ENCODE measurements at places on chromosomes 2 and 18.
A peak's percentile ranks its signal among the peaks of the same experiment; 100 is the strongest.

GRCh38 chr2:232871418-232871834, 1.4 kb downstream of the SNORC start:
- DNase-seq = no peak

- no peak for DNase-seq
Measured at GRCh38 chr18:6328621-6329010, 86.1 kb downstream of the L3MBTL4 start.

DNA sequence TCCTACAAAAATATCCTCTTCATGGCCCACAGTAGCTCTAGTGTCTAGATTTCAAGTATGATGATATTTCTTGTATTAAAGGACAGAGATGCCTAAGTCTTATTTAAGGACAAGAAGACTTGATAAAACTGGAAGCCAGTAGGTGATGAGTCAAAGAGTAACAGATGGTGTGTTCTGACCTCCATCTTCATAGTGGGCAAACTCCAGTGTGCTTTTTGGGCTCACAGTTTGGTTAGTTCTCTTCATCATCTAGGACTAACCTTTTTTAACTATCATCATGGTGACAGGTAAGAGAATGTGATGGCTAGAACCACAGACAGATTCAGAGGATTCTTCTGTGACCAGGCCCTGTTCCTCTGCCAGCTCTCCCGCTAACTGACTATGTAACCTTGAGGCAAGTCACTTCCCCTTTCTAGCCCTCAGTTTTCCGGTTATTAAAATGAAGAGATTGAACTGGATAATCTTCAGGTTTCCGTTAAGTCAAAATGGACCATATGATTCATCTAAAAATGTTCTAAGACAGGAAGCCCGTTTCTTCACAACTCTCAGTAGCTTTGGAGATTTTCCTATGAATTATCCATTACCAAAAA, 140.3 kb upstream of the RASGRP3 start:
- DNase-seq = no peak

DNA sequence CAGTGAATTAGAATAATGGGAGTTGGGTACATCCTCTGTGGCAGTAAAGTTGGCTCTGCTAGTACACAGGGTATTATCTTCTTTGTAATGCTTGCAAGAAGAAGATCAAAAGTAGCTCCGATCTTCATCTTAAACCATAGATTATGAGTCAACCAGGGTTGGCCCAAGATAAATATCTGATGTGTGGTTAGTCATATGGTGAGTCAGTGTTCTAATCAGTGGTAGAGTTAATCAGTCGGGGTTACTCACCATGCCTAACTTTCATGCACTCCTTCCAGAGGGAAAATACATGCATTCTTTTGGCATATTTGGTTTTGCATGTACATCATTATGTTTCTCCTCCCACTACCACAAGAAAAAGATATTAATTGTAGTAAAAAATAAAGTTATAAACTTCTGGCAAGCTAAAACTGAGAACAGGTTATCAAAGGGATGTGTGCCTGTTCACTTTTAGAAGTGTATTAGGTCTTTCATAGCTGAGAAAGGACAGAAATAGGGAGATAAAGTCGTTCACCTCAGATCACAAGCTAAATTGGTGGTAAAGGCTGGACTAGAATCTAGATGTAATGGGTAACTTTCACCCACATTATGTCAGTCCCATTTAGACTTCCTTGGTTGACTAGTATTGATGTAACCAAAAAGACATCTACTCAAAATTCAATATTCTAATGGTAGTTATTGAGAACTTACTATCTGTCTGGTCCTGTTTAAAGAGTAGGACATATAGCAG, 684.4 kb downstream of the IRS1 start:
- DNase-seq = peak; percentile 90

DNA sequence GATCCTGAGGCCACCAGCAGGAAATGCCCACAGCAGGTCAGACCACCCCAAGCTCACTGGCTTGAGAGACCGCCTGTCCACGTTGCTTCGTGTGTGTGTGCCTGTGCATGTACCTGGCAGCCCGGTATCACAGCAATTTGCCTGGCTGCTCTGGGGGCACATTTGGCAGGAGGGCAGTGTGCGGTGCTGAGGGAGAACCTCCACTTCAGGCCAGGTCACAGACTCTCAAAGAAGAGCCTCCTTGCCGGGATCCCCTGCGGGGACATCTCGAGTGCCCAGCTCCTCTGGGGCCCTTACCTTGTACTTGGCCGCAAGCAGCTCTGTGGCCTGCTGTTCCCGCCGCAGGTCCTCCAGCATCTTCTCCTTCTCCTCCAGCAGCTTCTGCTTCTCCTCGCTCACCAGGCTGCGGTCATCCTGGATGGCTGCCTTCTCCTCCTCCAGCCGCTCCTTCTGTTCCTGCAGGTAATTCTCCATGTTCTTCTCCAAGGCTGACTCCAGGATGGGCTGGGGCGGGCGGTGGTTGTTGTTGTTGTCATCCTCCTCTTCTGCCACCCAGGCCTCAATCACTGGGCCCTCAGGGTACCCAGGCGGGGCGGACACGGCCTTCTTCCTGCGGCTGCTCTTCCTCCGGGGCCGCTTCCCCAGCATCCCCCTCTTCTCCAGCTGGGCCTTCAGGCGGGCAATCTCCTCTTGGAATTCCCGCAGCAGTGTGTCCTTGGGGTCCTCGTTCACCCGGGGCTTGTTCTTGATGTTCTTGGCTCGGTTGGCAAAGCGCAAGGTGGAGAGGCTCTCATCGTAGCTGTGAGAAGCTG, 2.0 kb downstream of the KIF3C start:
- no peak for DNase-seq

DNA sequence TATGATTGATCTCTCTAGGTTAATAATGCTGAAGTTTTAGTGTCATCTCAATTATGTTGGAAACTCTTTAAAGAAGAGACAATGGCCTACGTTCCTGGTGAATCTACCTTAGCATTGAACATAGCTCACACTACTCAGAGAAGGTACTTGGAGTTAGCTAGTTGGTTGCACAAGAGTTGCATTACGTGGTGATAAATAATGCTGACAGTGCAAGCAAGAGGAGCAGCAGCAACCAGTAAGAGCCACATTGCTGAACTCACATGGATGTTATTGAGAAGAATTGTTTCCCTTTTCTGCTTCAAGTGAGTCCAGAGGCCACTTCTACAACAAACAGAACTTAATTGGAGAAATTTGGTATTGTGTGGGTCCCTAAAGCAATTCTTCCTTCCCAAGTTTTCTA, 737.1 kb downstream of the TDRD15 start:
- DNase-seq = no peak

DNA sequence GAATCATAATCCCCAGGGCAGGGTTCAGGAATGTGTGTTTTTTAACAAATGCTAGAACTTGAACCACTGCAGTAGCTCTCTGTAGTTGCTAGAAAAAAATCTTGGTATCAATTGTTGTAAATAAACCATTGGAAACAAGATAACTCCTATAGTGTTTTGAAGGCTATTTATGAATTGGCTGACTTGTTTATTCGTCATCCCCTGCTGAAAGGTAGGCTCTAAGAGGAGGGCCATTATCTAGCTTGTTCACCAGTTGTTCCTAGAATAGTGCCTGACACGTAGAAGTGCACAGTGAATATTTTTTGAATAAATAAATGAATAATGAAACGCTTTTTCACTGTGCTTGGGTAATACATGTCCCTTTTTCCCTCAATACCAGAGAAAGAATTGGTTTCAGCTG, 211.4 kb downstream of the BABAM2 start:
- DNase-seq = no peak

DNA sequence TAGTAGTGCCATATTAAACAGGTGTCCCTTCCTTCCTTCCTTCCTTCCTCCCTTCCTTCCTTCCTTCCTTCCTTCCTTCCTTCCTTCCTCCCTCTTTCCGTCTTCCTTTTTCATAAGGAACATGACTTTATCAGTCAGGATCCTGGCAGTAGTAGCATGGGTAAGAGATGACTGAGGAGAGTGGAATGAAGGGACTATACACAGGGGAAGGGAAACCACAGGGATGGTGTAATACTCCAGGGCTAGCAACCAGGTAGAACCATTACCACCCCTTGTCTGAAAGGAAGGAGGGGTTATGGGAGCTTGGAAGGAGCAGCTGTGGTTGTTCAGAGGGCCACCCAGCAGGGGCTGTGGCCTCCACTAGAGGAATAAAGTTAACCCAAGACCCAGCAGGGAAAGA, 23.2 kb upstream of the KDM3A start:
- no peak for DNase-seq

- peak; percentile 55 for DNase-seq
Measured at GRCh38 chr2:191030521-191031154, 16.7 kb upstream of the STAT1 start.

GRCh38 chr18:44046376-44046975, 634.2 kb upstream of the SETBP1 start:
- DNase-seq = no peak

DNA sequence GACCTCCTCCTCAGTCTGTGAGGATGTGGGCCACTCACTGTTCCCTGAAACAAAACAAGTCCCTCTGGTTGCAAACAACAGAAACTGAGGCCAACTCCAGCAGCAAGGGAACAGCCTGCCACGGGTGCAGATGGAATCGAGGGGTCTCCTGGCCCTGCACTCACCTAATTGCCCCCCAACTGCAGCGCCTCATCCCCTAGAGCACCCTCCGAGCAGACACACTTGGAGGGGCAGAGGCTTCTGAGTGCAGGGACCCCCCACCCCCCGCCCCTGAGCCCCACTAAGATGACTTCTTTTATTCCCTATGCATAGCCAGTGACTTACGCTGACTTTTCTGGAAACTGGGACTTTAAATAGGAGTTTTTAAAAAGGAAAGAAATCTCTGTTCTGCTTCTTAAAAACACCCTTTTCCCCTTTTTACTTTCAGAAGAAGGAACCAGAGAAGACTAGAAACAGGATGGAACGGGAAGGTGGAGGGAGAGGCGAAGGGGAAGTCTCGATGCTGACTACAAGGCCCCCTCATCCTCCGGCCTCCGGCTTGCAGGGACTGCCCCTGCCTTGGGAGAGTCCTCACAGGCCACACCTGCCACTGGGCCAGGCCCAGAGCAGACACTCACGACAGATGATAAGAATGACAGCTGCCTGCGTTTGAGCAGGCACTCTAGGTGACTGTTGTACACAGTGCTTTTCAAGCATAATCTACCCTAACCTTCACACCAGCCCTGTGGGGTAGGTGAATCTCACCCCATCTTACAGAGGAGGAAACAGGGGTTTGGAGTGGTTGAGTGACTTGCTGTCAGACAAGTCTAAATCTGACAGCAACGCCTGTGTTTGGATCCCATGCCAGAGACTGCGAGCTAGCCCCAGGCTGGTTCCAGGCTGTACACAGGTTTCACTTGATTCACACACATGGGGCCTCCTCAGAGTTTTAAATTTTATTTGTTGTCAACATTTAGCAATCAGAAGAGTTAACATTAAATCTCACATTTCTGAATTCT, 28.2 kb upstream of the BIN1 start:
- DNase-seq = no peak

- no peak for DNase-seq
Measured at GRCh38 chr2:70084973-70085710, 2.1 kb upstream of the PCBP1 start.

DNA sequence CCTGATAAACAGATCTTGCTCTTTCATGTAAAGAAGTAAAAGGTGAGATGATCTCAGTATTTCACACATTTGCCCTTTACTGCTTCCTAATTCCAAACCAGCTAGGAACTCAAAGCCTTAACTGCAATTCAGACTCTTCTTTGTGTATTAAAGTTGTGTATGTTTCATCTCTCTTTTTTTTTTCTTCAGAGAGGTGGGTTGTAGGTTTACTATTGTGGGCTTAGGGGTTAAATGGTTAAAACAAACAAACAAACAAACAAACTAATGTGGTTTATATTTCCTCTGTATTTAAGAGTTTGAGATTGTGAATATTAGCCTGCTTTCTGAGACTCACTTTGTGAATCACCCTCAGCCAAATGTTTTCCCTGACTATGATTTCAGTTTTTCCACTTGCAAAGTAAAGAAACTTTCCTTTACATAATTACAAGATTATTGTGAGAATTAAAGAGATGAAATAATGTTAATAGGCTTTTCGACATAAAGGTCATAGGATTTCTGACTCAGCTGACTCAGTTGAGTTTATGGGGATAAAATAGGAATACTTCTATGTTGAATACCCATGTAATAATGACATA, 2.8 kb downstream of the GULP1 start:
- no peak for DNase-seq

DNA sequence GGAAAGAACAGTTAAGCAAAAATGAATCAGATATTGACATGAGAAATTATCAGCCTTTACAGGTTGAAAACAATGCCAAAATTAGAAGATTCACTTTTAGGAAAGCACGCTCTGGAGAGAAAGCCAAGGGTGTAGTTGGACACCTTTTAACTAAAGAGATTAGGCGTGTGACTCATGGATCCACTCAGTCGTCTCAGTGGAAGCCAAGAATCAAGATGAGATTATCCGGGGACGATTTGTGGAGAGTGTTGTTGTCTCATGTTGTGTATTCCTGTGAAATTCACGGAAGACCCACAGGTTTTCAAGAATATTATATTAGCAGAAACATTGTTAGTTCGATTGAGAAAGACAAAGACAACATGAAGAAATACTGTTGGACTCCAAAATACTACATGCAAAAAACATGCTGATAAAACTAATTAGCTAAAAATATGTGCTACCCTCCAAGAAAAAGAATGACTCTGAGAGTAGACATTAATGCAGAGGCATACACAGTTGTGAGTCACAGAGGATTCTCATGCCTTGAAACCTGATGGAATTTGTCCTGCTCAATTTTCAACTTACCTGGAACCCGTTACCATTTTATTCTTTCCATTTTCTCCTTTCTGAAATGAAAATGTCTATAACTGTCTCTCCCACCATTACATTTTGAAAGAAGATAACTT, 192.1 kb upstream of the RND3 start:
- no peak for DNase-seq

DNA sequence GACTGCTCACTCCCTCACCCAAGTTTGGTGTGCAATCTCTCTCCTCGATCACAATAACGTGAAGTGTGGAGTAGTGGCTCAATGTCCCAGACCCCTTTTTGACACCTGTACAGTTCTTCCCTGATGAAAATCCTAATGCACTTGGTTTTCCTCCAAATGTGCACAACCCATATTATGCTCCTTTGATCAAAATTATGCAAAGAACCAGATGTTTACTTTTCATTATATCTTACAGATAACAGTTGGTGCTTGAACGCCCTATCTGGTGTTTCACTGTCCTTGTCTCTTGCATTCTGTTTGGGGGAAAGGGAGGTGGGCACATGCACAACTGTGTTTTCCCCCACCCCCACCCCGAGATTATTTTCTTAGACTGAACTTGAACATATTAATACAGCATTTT, 85.0 kb upstream of the CREB1 start:
- no peak for DNase-seq

GRCh38 chr18:74804677-74805076, 207.0 kb downstream of the ZNF407 start:
- DNase-seq = no peak

DNA sequence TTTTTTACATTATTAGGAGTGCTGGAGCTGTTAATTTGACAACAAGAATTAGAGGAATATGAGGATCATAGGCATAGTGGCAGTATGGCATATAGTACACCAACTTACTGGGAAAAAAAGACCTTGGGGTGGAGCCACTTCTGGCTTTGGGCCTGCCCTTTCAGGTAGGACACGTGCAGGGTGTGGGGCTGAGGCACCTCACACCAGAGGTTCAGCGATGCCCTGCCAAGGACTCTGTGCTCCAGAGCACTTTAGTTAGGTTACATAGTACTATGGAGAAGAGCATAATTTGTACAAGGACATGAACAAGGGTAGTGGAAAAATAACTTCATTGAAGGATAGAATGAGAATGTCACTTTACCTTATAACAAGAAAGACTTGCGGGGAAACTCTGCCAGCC, 77.1 kb upstream of the CD302 start:
- DNase-seq = no peak

GRCh38 chr2:161102770-161103450, 57.3 kb upstream of the TANK start:
- peak; percentile 17 for DNase-seq
